ENCODE measurements at places on chromosomes 1 and 21.

GRCh38 chr1:226411619-226412018, 3.7 kb upstream of the PARP1 start:
- no peak for DNase-seq

DNA sequence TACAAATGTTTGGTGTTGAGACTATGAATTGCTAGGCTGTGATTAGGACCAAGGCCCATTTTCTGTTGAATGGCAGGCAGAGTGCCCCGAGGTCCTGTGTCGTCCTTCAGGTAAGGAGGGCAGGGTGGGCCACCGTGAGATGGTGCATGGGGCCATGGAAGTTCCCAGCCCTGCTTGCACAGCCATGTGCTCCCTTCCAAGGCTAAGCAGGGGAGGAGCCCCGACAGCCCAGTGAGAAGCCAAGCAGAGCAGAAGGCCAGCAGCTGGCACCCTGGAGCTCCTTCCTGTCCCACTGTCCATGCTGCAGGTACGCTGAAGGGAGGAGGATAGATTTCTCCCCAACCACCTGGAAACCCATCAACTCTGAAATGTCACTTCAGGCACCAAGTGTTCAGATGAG, 8.2 kb upstream of the NUAK2 start:
- no peak for DNase-seq

GRCh38 chr1:20723537-20724363, 5.9 kb upstream of the KIF17 start:
- no peak for DNase-seq

DNA sequence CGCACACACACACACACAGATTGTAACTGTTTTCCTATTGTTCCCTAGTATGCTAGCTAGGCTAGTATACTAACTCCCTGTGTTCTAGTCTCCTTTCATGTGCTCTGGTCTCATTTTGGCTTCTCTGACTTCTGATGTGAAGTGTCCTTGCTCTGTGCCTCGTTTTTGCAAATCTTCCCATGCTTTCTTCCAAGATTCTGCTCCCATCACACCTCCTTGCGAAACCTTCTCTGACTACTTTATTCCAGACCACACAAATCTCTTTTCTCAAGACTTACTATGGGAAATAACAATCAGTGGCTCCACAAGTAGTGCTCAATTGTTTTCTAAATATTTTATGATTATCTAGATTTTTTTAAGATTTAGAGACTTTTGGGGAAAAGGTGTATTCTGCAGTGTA, 10.3 kb downstream of the PRRX1 start:
- no peak for DNase-seq

GRCh38 chr1:226121587-226122400, 59.3 kb downstream of the H3-3A start:
- peak; percentile 69 for DNase-seq

- no peak for DNase-seq
Measured at GRCh38 chr1:21546122-21546825, 37.1 kb downstream of the ALPL start.

DNA sequence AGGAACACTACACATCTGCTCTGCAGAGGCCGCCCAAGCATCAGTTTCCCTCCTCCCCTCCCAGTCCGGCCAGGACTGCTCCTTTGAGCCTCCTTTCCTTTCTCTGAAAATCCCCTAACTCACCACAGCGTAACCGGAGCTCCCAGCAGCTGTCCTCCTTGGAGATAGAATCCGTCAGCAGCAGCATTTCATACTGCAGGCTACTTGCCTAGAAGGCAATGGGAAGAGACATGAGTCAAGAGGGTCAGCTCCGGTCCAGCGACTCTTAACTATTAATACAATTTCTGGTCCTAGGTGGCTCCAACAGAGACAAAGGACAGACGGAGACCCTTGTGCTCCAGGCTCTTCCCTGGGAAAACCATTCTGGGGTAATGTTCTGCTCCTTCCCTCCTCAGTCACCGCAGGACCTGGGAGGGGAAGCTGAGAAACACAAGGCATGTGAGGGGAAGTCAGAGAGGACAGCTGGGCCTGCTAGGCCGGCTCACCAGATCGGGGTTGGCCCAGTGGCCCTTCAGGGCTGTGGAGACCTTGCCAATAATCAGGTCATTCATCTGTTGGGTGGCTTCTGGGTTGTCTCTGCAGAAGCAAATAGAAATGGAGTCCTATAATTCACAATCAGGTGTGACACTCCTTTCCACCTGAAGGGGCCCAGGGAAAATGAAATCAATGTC, 99.7 kb downstream of the UBR4 start:
- no peak for DNase-seq

All from psoas muscle (tissue), 8 donors.